ENCODE measurements at places on chromosomes 1 and 21.

- DNase-seq: no peak
Measured at GRCh38 chr1:221937155-221937953, 195.5 kb upstream of the DUSP10 start.

DNA sequence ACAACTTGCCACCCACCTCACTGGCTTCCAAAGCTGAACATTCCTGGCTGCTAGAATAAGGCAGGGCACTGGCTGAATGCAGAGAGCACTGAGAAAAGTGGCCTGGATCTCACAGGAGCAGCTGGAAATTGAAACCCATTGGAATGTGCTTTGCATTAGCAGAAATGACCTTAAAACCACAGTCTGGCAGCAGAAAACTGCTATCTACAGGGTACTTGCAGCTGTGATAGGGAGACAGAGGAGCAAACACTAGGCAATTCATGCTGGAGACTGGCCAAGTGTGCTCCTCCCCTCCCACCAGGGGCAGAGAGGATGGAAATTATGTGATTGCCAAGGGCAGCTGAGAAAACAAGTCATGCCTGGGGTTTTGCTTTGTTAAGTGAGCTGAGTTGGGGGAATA, 47.2 kb downstream of the HSD3B1 start:
- DNase-seq: no peak

- no peak for DNase-seq
Measured at GRCh38 chr1:165445388-165445787, 462 bp upstream of the RXRG start.

- DNase-seq: no peak
Measured at GRCh38 chr1:43000271-43000670, 41.6 kb upstream of the SLC2A1 start.

DNA sequence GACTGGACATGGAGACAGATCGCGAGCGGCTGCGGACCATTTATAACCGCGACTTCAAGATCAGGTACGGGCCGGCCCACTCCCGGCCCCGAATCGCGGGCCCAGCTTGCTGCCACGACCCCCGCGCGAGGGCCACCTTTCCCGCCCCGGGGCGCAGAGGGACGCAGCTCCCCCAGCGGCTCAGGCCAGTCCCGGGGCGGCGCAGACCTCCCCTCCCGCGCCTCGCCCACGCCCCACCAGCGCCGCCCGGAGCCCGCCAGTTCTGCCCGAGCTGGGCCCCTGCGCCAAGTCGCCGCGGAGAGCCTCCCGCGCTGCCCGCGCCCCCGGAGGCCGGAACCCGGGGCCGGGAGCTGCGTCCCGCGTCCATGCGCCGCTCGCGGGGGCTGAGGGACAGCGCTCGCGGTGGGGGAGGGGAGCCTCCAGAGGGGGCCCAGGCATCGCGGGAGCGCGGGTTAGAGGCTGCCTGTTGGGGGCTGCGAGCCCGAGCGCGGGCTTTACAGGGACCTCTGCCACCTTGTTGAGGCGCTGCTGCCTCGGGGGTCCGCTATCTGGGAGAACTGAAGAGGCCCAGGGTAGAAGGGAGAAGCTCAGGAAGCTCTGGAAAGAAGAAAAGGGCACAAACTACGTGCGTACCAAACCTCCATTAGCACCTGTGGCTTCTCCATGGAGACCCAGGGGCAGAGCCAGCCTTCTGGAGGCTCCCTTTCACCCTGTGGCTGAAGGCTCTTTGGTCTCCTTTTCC, 698 bp downstream of the MOV10 start:
- DNase-seq: peak; percentile 17

- no peak for DNase-seq
Measured at GRCh38 chr1:24503059-24503751, 569 bp downstream of the RCAN3 start.

GRCh38 chr21:38075833-38076587, 159.8 kb upstream of the KCNJ6 start:
- DNase-seq: no peak

DNA sequence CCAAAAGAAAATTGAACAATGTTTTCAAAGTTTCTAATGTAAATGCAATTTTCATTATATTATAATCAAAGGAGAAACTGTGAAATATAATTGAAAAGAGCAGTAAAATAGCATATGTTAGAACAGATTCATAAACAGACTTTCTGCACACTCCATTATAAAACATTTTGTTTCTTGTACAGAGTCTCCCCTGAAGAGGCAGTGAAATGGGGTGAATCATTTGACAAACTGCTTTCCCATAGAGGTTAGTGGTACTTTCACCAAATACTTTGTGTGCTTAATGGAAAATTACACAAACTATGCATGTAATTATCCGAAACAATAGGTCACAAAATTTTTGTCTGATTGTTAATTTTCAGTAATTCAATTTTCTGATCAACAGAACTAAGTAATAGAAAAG, 1.9 kb downstream of the RGS18 start:
- DNase-seq: no peak

DNA sequence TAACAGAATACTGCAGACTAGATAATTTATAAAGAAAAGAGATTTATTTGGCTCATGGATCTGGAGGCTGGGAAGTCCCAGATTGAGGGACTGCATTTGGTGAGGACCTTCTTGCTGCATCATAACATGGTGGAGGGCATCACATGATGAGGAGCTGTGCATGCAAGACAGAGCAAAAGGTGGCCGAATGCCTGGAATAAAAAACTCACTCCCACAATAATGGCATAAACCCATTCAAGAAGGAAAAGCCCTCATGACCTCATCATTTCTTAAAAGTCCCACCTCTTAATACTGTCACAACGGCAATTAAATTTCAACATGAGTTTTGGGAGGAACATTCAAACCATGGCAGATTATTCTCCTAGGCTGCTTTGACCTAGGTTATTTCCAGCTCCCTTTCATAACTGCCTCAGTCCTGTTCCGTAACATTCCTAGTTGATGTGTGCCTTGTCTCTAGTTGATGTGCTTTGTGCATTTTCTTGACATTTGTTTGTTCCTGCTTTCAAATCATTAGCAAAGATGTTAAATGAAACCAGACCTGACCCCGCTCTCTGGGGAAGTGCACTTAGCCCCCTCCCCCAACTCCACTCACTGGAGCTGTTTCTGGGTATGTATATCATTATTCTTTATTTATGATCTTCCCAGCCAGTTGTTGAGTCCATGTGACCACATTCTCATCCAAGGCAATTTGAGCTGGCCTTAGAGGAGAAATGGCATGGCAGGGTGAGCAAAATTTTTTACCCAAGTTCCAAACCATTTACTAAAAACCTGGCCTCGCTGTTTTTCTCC, 148.5 kb downstream of the GDAP2 start:
- no peak for DNase-seq
